ENCODE measurements at places on chromosomes 3 and 15.

DNA sequence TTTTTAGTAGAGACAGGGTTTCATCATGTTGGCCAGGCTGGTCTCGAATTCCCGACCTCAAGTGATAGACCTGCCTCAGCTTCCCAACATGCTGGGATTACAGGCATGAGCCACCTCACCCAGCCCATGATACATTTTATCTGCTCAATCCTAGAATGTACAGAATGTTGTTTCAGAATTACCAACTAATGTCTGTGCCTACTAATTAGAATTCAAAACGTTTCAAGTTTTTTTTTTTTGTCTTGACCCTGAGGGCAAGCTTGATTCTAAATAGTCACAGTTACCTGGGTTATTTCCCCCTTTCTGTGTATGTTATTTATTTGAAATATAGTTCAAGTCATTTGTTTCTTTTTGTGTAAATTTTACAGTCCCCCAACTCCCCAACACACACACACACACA is 5.3 kb upstream of the KIF23 start:
- DNase-seq: no peak

GRCh38 chr3:116671151-116671550 is 38.4 kb upstream of the TUSC7 start:
- no peak for DNase-seq

DNA sequence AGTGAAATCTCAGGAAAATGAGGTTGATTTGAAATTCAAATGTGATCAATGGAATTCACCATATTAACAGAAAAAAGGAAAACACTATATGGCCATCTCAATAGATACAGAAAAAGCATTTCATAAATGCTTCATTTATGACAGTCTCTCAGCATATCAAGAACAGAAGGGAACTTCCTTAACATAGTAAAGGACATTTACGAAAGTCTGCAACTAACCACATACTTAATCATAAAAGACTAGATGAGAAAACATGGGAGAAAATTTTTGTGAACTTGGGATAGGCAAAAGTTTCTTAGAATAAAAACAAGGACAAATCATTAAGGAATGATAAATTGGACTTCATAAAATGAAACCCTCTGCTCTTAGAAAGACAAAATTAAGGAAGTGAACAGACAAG is 24.7 kb upstream of the TIPARP start:
- no peak for DNase-seq

- no peak for DNase-seq
Observed at GRCh38 chr3:169676925-169677537, 13.5 kb upstream of the MECOM start.

DNA sequence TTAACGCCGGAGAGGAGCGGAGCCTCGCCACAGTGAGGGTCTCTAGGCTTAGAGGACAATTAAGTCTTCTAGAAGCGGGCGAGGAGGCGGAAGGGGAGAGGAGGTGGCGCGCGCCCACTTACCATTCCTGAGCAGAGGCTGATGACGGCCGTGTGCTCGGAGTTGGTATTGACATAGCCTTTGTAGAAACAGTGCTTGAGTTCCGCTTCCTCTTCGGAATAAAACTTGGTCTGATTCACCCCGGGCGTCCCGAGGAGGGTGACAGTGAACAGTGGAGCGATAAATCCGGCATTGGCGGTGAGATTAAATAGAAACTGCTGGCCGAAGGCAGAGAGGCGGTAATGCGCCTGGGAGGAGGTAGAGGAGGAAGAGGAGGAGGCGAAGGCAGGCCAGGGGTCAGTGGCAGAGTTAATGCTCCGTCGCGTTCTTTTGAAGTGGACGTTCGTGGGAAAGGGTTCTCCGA is 1.3 kb downstream of the ADAMTS9 start:
- DNase-seq: no peak

DNA sequence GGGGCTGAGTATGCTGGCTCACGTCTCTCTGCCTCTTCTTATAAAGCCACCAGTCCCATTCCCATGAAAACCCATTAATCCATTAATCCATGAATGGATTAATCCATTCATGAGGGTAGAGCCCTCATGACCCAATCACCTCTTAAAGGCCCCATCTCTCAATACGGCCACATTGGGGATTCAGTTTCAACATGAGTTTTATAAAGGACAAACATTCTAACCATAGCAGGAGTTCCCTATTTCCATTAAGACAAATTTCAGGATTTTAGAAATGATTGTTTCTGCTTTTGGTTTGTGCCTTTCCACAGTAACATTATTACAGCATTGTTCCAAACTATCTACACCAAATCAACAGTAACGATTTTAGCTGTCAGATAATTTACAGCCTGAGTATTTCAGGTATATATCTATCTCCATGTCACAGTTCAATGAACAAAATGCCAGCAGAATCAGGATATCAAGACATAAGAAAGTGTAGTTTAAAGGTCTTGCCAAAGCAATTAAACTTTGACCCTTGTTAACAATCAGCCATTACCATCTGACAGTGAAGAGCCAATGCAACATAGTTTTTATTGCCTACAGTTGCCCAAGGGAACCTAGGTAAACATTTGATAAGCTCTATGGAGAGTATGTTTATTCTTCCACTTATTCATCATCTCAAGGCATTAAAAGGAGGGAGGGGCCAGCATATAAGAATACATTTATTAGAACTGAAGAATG is 3.8 kb downstream of the TSPAN3 start:
- no peak for DNase-seq

DNA sequence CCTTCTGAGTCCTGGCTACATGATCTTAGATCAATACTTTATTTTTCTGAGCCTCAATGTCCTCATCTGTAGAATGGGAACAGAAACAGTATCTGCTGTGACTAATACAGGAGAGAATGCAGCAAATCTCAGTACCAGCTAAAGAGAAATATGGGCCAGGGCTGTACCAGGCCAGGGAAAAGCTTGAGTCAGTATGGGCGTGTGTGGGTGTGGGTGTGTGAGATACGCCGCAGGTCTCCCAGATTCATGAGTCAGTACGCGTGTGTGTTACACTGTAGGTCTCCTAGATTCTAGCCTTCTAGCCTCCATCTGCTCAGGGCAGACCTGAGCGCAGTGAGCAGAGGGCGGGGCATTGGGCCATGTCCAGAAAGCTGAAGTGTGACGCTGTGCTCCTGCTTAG is 15.2 kb downstream of the GNAI2 start:
- DNase-seq: no peak

GRCh38 chr3:38157595-38157994 is 7.7 kb upstream of the OXSR1 start:
- DNase-seq: no peak

- no peak for DNase-seq
Observed at GRCh38 chr3:10528046-10528445, 22.7 kb upstream of the ATP2B2 start.

DNA sequence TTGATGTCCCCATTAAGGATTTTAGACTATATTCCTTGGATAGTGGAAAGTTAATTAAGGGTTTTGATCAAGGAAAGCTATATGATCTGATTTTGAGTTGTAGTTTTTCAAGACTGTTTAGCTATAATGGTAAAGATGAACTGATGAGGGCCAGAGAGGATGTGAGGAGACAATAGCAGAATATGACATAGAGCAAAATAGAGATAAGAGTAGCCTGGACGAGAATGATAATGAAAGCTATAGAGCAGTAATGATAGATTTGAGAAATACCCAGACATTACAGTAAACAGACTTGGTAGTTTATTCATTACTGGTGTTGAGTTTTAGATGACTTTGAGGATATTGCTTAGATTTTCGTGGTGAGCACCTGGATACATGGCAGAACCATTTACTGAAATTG is 3.8 kb downstream of the SUCNR1 start:
- DNase-seq: no peak

- DNase-seq: peak; percentile 38
Observed at GRCh38 chr15:89673165-89673512, 6.0 kb downstream of the PLIN1 start.

DNA sequence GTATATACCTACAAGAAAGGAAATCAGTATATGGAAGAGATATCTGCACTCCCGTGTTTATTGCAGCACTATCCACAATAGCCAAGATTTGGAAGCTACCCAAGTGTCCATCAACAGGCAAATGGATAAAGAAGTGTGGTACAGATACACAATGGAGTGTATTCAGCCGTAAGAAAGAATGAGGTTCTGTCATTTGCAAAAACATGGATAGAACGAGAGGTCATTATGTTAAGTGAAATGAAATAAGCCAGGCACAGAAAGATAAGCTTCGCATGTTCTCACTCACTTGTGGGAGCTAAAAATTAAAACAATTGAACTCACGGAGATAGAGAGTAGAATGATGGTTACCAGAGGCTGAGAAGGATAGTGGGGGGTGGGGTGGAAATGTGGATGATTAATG is 53.1 kb downstream of the FAM81A start:
- DNase-seq: no peak
